Activated naive CD8-positive, alpha-beta T cell treated with anti-CD3 and anti-CD28 coated beads, Interleukin-2, amount 10 ng/mL, durations not matched to agents 7 days and 5 days (primary cell): ENCODE measurements at places on chromosomes 1 and 21. TPM values are rescaled to one million over a fixed set of nuclear protein-coding genes. Genes with fewer than 3 reads are reported as not detected.

DNA sequence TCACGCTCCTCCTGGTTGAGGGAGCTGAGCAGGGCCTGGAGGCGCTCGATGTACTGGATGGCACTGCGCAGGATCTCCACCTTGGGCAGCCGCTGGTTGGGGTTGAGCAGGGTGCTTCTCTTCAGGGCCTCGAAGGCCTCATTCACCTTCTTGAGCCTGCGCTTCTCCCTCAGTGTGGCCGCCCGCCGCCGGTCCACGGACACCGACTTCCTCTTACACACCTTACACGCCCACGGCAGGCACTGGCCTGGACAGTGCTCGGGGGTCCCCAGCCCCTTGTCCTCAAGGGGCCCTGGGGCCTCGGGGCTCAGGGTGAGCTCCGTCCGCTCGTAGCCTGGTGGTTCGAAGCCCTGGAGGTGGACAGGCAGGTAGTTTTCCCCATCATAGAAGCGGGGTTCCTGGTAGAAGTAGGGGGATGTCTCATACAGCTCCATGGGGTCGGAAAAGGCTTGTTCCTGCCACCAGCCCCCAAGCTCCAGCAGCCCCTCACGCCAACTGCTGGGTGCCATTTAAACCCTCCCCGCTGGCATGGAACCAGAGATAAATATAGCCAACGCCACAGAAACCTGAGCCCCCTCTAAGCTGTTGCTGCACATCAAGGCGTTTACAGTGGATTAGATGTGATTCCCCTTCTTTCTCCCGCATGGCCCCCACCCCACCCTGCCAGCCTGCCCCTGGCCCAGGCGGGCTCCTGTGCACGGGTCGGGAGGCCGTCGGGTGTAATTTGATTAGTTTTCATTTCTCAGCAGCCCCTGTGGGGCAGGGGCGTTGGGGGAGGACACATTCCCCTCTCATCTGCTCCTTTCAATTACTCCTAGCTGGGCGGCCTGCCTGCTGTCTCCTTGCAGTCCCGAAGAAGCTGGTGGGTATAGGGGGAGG, at the start of gene MYOG:
Gene MYOG (minus strand): TSS at position 485 of the 879 bp plus-strand sequence. CDS start 51 bp downstream, at position 434.
- no peak for DNase-seq

RNF115 gene
- 15.0 TPM for total RNA-seq

DNA sequence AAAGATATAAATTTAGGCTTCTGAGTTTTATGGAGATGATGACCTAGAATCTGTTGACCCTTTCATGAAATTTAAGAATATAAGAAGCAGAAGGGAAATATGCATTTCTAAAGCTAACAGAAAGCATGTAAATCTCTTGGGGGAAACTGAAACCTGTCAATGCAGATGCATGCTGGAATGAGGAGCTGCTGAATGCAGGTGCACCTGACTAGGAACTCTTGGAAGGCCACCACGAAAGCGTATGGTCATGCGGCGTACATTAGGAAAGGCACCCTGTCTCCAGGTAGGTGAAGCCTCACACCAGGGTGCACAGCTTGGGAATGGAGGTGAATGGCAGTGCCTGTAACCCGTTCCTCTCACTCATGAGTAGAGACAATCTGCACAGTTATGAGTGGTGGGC, 309.7 kb downstream of the SEC16B start:
- no peak for DNase-seq

- no peak for DNase-seq
These were observed 26.9 kb upstream of the KCNE2 start for GRCh38 chr21:34336756-34337391.

- DNase-seq, result no peak
These were observed 187.7 kb upstream of the USP24 start for GRCh38 chr1:55402671-55403464.

DNA sequence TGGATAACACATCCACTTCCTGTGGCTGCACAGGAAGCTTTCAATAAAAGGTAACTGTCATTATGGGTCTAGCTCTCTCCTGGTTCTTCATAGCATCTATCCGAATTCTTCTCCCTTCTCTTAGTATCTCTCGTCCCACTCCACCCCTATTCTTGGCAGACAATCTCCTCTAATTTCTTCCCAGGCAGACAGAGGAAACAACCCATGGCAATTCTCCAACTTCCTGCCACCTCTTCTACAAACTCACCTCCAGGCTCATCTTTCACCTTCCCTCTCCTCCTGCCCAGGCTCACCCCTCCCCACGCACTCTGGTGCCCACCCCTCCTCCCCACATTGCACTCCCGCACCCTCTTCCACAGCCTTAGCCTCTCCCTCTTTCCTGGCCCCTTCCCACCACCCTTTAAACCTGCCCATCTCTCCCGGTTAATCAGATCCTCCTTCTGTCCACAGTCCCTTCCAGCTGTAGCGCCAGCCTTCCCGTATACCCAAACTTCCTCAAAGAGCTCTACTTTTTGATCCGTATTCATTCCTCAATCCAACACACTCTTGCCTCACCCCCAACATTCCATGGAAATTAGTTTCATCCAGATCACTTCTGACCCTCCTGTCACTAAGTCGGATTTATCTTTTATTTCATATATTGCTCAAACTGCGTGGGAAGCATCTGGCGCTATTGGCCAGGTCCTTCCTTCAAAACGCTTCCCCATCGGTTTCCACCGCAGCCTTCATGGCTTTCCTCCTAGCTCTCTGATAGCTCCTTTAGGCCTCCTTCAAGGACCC, 25.9 kb downstream of the SHISA4 start:
- no peak for DNase-seq
